Foreskin fibroblast (primary cell): ENCODE measurements at places on chromosomes 3 and 15.

GRCh38 chr3:143497382-143497781 lies 350.9 kb downstream of the SLC9A9 start:
- no peak for DNase-seq

DNA sequence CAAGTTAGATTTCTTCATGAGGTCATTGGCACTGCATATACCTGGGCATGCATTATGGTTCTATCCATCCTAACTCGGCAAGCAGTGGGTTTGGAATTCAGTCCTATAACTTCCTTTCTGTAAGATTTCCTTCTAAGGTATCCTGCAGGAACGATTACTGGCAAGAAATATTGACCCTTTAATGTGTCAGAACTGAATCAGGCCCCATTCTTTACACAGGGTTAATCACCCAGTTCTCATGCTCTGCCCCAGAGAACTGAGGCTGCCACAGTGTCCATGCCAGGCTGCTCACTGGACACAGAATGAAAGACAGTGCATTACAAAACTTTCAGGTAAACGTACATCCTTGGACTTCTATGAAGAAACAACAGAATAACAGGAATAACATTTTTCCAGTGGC lies 108.9 kb downstream of the RPL22L1 start:
- DNase-seq: no peak

DNA sequence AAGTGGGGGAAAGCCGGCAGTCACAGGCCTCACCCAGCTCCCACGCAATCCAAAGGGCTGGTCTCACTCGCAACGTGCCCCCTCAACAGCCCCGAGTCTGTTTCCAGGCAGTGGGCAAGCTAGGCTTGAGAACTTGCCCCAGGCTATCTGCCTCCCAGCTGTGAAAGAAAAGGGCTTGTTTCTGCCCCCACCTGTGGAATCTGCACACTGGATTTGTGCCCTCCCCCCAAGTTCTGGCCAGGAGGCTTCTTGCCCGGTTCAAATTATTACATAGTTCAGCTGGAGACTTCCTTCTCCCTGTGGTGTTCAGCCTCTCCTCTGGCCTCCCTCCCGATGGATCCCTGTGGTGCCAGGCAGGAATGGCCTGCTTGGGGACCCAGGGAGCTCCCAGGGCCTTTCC lies 283.9 kb upstream of the LYSMD4 start:
- no peak for DNase-seq

DNA sequence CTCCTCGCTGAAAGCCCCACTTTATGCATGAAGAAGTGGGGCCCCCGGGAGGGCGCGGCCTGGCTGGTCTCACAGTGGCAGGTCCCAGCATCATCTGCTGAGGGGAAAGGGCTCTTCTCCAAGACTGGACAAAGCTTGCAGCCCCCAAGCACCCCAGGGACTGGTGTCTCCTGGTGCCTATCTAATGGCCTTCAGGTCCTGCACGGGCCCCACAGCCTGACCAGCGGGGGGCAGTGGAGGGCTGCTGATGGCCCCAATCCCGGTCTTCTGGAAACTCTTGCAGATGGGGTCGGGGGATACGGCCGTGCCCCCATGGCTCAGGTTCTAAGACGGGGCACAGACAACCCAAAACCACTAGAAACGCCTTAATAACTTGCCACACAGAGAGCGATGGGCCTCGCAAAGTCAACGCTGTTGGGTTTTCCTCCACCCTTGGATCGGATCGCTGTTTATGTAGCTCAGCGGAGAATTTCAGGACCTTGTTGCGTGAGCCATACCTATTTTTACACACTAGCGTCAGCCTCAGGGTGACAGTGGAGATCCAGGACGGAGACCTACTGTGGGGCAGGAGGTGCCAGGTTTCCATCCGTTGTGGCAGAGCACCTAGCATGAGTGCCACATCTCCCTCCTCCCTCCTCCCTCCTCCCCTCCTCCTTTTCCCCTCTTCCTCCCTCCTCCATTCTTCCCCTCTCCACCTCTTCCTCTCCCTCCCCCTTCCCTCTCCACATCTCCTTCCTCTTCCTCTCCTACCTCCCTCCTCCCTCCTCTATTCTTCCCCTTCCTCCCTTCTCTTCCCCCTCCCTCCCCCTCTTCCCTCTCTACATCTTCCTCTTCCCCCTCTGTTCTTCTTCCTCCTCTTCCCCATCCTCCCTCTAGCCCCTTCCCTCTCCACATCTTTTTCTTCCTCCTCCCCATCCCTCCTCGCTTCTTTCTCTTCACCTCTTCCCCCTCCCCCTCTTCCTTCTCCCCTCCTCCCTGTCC lies 79.3 kb upstream of the ALDH1L1 start:
- DNase-seq: no peak

DNA sequence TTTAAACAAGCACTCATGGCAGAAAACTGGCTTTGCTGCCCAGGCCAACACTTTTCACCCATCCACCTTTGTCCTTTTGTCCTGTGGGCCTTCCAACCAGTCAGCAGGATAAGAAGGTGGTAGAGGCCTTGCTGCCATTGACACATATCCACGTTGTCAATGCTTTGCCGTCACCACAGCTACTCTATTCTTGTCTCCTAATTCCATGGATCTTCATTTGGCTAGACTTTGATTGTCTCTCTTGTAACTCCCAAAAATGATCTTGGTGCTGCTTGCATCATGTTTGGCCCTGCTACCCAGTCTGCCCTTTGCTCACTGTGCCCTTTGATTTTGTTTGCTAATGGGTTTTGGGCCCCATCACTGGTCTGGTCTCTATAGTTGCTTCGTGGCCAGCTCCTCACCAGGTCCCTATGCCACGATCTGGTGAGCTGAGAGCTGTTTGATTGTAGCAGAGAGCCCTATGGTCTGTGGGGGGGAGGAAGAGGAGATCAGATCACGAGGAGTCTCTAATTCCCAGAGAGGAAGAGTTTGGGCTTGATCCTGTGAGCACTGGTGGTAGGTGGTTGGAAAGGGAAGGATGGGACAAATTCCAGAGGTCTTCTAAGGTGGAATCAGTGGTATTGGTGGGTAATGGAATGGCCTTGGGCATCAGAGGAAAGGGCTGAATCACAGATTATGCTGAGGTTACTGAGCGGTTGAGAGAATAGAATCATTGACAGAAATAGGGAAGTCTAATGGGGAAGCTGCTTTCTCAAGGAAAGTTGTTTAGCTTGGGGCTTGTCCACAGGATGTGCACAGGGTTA lies 40.3 kb downstream of the ABHD2 start:
- no peak for DNase-seq

DNA sequence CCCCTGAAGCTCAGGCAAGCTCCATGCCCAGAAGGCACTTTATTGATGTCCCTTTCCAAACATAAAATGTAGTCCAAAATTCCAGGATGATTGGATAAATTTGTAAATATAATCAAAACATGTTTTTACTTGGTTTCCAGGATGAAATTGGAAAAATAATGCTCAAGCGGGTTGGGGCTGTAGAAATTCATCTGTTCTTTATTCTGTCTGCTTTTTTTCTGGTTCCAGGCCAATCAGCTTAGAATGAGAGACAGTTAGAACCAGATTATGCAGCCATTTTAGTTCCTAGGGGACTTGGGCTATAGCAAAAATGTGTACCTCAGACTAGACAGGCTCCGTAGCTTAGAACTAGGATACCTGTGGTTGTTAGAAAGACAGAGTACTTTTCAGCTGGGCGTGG lies 450.8 kb downstream of the MCTP2 start:
- no peak for DNase-seq

- peak; percentile 94 for DNase-seq
These were observed 383.1 kb upstream of the TPRG1 start for GRCh38 chr3:188788621-188789081.

GRCh38 chr15:80662129-80662528 lies 33.0 kb upstream of the ABHD17C start:
- DNase-seq: no peak

GRCh38 chr3:4322635-4323034 lies 19.5 kb downstream of the SETMAR start:
- DNase-seq: peak; percentile 89

DNA sequence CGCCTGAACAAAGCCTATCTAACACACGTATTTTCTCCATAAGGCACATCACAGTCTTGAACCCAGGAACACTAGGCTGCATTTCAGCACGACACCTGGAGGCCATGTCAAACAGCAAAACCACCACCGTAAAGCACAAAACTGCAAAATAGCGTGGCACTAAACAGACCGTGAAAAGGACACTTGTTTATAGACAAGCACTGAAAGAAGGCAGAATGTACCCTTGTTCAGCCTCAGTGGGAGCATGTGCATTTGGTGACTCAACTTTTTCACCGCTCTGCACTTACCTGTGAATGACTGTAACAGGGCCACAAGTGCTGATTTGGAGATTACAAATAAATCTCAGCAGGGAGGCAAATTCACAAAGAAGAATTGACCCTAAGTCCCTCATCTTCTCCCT lies 80.8 kb downstream of the ISG20 start:
- DNase-seq: no peak
